HS-27A (cell line): ENCODE measurements at places on chromosomes 11 and 22.

DNA sequence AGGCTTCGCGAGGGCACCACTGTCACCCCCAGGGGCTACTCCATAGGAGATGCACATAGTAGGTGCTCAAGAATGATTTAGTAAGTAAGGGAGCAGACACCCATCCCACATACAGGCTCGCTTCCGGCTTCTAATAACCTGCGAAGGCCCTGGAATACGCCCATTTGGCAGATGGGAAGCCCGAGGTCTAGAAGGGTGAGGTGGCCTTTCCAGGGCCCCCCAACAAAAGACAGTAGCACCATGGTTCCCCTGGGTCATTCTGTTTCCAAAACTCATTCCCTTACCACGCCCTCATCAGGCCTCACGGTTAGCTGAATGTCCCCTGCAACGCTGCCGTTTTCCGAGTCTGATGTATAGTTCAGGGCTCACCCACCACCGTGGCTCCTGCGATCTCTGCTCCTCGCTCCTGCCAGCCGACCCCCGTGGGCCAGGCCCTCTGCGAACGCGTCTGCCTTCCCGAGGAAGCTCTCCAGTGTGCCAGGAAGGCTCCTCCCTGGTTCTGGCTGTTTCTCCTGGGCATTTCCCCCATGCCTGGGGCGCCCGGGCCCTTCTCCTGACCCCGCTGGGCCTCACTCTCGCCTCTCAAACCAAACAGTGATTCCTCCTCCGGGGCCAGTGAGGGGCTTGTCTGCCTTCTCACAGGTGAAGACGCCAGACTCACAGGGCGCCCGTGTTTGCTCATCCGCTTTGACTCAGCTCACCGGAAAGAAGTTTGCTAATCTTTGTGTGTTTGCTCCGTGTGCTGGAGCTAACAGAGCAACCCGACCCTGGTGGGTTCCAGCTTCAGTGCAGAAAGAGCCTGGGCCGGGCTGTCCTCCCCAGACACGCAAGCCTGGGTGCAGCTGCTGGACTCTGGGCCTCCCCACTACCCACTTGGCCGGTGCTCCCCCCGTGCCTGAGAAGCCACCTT, 86.6 kb downstream of the RTL6 start:
- no peak for DNase-seq

DNA sequence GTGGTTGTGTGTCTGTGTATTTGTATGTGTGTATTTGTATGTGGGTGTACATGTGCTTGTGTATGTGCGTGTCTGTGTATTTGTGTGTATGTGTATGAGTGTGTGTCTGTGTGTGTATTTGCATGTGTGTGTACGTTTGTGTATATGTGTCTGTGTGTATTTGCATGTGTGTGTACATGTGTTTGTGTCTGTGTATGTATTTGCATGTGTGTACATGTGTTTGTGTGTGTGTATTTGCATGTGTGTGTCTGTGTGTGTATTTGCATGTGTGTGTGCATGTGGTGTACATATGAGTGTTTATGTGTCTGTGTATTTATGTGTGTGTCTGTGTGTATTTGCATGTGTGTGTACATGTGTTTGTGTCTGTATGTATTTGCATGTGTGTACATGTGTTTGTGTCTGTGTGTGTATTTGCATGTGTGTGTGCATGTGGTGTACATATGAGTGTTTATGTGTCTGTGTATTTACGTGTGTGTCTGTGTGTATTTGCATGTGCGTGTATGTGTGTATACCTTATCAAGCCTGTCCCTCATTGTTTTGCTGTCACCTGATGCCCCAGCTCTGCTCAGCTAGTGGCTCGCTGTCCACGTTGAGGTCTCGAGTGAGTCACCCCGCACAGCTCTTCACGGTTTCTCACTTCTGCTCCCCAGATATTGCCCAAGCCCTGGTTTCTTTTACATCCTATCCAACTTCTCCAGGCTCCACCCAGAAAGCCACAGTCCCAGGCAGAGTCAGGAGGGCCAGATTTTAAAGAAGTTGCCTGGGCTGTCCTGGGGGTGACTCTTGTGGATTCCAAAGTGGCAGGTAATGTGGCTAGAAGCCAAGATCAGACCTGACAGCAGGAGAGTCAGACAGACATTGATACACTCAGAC, 15.2 kb downstream of the MB start:
- no peak for DNase-seq

DNA sequence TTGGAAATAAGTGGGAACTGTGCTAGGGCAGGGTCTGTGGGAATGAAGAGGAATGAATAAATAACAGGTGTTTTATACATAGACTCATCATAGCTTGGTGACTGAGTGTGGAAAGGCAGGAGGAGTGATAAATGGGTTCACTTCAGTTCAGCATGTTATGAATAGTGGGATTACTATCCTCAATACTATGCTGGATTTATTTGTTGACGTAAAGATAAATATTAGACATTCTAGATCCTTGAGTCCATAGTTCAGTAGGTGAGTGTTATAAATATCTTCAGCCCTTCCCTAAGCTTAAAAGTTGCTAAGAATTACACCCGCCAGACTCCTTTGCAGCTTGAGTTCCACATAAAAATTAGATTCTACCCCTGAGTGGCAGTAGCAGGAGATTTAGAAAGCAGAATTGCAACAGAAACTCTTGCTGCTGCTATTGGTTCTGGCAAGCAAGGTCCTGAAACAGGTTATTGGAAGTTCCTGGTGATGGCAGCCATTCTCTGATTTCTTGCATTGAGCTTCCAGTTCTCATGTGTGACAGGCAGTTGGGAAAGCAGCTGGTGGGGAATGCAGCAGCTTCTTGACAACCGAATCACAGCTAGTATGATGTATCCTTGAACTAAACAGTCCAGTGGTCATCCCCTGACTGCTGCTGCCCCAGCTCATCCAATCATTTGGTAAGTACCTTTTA, 1558.9 kb downstream of the FAM181B start:
- DNase-seq = no peak

- DNase-seq = no peak
These were observed 87.3 kb downstream of the WNT11 start for GRCh38 chr11:76119032-76119431.

DNA sequence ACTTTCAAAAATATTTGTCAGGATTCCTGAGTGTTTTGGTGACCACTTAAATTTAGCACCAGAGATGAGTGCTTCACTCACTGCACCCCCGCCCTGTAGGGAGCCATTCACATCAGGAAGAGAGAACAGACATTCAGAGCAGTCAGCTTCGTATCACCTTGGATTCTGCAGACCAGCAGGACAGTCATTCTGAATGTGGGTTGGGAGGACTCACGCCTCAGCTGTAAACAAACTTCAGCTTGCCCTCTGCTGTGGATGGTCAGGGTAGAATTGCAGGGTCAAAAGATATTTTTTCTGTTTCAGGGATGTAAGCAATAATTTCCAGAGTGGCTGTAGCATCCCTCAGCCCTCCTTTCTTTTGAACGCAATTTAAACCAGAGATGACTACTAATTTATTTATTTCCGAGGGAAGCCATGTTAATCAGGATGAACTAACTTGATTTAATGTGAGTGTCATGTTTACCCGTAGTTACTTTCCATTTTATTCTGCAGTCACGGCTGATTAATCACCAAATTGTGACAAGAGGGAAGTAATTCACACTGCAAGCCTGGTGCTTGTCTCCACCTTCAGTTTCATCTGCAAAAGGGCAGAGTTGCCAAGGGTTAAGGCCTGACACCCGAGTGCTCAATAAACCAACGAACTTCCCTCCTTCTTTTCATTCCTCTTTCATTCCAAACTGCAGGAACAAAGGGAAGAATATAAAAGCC, 174.2 kb upstream of the DDI1 start:
- no peak for DNase-seq

GRCh38 chr11:73990730-73991129, 8.1 kb upstream of the UCP2 start:
- DNase-seq = no peak

- DNase-seq = no peak
These were observed 753.6 kb downstream of the JRKL start for GRCh38 chr11:97143463-97143862.

GRCh38 chr11:45168366-45169130, 22.1 kb downstream of the PRDM11 start:
- no peak for DNase-seq

- DNase-seq = no peak
These were observed 93.6 kb upstream of the CRYBB3 start for GRCh38 chr22:25105817-25106650.

- DNase-seq = no peak
These were observed 12.0 kb downstream of the FRMD8 start for GRCh38 chr11:65398362-65398910.

GRCh38 chr22:28894334-28894733, 11.0 kb downstream of the ZNRF3 start:
- DNase-seq = no peak

DNA sequence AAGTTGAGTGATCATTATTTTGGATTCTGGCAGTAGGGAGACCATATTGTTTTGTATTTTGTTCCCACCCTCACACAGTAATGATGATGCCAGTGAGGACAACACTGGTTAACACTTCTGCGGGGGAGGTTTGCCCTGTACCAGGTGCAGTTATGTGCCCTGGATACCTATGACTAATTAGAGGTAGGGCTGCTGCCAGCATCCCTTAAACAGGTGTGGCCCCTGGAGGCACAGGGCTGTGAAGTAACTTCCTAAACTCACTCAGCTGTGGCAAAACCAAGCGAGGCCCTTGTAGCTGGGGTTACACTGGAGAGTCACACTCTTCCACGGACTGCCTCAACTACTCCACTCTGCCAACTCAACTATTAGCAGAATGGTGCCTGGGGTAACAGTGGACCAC, 64.5 kb downstream of the MCM5 start:
- no peak for DNase-seq

DNA sequence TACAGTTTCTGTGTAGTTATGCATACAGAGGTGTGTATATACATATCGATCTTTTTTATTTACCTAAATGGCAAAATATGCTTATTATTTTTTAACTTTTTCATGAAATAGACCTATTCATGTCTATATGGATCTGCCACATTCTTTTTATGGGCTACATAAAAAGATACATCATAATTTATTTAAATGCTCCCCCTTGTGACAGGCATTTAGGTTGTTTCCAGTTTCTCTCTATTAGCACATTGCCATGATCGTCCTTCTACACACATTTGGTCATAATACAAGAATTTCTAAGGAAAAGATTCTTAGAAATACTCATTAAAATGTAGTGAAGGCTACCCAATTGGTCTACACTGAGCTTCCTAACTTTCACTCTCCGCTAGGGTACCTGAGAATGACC, 1067.4 kb downstream of the OPCML start:
- no peak for DNase-seq

- DNase-seq = peak; percentile 50
These were observed 6.8 kb upstream of the MICAL2 start for GRCh38 chr11:12103411-12104225.

DNA sequence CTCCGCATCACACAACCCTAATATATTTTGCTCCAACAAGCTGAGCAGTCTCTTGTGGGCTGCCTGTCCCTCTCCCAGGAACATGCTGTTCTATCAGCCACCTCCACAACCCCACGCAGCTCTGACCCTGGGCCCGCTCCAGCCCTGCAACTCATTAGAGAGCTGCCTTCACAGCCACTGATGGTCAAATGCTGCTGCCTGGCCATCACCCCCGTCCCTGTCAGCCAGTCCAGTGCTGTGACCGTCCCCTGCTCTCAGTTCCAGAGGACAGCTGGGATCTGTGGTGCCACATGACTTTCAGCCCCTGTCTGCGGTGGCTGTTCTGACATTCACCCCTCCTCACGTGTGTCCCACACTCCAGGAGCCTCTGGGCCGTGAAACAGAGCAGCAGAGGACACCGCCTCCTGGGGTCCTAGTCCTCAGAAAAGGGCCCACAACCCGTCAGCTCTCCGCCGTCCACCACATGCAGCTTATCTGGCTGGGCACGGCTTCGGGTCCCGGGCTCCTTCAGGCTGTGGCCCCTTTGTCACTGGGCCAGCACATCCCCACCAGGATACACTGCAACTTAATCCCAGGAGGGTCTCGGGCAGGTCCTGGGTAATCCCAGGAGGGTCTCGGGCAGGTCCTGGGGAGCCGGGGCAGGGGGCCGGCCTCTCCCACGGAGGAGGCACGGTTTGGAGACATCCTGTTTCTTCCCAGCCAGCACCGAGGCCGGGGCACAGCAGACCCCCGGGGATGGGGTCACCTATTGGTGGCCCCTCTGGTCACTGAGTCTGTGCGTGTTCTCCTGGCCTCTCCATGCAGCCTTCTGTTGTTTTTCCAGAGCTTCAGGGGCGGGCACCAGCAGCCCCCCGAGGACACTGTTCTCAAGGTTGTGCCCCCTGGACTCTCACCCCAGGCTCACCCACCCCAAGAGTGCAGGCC, 15.1 kb downstream of the CRELD2 start:
- no peak for DNase-seq

- DNase-seq = no peak
These were observed 89.2 kb upstream of the SHANK2 start for GRCh38 chr11:71341596-71341995.

DNA sequence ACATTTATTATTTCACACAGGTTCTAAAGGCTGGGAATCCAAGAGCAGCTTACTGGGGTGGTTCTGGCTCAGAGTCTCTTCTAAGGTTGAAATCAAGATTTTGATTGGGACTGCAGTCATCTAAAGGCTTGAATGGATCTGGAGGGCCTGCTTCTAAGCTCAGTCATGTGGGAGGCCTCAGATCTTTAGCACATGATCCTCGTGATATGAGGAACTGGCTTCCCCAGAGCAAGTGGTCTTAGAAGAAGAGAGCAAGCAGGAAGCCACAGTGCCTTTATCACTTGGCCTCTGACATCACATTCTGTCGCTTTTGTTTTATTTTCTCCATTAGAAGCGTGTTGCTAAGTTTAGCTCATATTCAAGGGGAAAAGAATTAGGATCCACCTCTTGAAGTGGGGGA, 88.9 kb downstream of the ARFGAP2 start:
- DNase-seq = no peak

GRCh38 chr11:1388763-1389102, 1.0 kb upstream of the BRSK2 start:
- DNase-seq = no peak

GRCh38 chr22:38309614-38310517, 7.4 kb downstream of the CSNK1E start:
- no peak for DNase-seq

DNA sequence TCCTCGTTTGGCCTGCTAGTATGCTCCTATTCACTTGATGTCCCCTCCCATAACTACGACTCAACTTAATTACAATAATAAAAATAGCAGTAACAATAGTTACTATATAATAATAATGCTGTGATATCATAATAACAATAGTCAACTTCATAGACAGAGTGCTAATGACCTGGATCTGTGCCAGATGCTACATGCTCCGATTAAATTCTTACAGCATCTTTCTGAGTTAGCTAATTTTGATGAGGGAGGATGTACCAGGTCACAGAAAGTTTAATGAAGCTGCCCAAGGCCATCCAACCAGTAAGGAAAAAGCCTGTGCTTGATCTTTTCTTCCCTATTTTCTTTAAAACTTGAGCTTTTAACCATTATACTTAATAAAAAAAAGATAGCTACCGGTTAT, 413.4 kb upstream of the LRRC4C start:
- DNase-seq = no peak

DNA sequence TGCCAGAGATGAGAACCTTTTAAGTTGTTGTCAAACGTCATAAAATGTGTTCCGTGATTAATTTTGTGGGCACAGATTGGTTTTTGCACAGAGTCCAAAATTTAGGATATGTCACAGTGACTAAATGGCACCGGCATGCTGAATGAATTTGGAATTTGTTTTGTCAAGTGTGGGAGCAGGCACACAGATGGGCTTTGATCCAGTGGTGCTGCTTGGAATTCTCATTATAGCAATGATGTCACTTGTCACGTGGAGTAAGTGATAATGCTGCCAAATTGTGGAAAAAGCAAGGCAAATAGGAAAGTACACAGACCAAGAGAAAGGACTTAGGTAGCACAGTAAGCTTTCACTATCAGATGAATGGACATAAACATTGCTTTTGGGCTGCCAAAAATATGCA, 8.0 kb upstream of the LIN7C start:
- DNase-seq = peak; percentile 68
